ENCODE measurements at places on chromosomes 5 and 9.

DNA sequence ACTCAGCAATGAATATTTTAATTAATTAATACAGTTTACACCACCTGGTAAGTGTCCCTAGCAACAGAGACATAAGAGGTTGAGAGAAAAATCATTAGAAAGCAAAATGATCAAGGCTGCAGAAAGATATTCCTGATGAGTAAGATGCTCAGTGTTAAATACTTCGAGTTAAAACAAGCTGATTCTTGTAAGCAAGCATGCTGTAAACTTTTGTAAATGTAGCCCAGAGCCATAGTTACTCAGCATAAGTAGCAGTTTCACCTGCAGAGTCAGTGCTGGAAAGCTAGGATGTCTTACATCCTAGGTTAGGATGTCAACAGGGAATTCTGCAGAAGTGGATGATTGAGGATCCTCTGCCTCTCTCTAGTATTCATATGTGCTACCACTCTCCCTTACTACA lies 4.2 kb downstream of the PRKACG start:
- DNase-seq: no peak

DNA sequence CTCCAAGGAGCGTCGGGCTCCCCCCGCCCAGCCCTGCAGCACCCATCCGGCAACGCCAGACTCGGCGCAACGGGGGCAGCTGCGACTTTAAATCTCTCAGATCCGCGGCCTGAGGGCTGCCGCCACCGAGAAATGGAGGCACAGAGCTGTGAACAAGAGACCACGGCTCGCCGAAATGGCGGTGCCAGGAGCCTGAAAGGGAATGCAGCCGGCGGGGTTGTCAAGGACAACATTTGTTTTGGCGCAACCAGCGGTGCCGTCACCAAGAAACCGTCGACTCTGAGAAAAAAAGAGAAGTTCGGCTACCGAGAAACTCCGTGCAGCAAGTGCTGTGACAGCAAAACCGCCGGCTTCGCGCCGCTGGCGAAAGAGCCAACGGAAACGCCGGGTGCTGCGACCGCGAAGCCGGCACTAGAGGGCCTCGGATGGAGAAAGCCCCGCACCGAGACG lies 2.1 kb upstream of the ANXA2R start:
- peak; percentile 91 for DNase-seq

DNA sequence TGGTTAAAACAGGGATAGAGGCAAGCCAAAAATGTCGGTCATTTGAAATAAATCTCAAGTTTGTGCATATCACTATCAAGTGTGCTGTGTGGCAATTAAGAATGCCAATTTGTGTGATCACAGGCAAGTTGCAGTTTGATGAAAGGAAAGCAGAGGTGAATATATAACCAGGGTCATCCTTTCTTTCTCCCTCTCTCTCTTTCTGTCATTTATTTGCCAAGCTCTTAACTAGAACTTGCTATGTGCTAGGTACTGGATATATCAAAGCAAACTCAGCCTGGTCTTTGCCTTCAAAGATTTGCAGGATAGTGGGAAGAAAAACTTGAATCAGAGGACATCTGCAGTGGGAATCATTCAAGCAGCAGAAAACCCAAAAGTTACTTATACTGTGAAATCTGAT lies 22.0 kb downstream of the PDCD1LG2 start:
- no peak for DNase-seq

- no peak for DNase-seq
Observed at GRCh38 chr5:25190521-25191000, 545.8 kb upstream of the CDH10 start.

DNA sequence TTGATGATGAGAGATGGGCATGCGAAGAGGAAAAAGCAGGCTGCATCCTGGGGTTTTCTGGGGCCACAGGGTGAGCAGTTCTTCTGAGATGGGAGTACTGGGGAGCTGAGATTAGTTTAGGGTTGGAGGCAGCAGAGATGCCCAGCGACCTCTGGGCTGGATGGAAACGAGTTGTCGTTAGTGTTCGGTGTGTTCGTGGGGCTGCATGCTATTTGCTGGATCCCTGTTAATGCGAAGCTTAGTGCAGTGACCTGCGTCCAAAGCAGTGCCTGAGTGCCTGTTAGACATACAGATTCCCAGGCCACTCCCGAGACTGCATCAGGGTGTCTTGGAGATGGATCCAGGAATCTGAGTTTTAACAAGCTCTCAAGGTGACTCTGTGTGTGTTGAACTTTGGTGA lies 201.3 kb downstream of the CACNA1B start:
- no peak for DNase-seq

GRCh38 chr5:31935496-31936369 lies 238.4 kb downstream of the GOLPH3 start:
- peak; percentile 52 for DNase-seq
